WERI-Rb-1 (cell line): ENCODE measurements at places on chromosomes 16 and 17.

DNA sequence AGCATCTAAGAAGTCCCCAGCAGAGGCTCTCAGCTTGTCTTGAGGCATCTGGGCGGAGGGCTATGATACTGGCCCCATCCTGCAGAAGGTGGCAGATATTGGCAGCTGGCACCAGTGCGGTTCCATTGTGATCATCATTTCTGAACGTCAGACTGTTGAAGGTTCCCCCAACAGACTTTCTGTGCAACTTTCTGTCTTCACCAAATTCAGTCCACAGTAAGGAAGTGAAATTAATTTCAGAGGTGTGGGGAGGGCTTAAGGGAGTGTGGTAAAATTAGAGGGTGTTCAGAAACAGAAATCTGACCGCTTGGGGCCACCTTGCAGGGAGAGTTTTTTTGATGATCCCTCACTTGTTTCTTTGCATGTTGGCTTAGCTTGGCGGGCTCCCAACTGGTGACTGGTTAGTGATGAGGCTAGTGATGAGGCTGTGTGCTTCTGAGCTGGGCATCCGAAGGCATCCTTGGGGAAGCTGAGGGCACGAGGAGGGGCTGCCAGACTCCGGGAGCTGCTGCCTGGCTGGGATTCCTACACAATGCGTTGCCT lies at the start of gene CIITA:
CIITA (plus strand) TSS at position 404 of the 543 bp plus-strand sequence; CDS start at position 533, 129 bp downstream.
- DNase-seq, result no peak

DNA sequence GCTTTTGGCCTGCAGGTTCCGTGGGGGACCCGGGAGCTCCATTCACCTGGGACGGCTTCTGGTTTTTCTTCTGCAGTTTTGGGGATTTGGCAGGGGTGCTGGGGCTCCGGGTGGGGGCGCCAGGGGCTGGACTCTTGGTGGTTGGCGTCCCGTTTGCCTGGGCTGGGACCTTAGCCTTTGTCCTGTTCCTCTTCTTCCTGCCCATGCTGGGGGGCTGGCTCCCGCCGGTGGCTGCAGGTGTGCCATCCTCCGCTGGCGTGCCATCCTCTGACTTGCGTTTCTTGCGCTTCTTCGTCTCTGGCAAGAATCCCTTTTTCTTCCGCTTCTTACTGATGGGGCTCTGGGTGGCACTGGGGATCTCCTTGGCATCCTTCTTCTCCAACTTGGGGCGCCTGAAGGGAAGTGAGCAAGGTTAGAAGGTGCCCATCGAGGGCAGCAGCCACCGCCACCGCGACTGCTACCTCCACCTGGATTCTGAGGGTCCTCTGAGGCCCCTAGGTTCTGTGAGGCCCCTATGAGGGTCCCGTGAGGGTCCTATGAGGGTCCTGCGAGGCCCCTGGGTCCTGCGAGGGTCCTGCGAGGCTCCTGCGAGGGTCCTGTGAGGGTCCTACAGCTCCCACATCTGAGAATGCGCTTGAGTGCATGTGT lies 15.5 kb downstream of the MYBBP1A start:
- DNase-seq, result no peak

DNA sequence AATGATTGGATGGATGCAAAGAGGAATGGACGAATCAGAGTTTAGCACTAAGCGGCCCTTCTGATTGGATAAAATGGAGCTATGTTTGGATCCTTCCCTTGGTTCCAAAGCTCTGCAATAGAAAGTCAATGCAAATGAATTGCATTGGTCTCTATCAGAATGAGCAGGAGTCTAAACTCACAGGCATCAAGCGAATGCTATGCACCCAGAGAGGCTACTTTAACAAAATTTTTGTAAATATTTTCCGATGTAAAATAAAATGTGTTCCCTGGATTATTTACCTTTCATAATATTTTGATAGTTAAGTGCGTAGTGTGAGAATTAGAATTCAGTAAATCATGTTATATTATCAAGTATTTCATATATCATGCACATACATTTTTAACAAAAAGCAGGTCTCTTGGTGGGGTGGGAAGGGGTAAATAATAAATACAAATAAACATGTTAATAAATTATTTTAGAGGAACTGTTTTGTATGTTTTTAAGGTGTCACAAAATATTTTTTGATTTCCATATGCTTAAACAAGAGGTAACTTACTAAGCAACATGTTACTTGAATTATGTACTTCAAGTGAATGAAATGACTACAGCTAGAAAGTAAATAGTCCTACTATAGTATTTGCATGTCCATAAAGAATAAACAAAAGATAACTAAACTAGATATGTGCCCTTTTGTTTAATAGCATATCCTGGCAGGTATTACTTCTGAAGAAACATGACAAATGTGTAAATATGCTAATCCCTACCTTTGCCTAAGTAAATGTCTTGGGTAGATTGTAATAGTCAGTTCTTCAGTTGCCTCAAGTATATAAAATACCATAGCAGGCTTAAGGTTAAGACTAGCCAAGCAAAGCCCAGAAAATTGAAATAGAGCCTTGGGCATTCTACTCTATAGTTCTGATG lies 4.4 kb upstream of the UNK start:
- no peak for DNase-seq

DNA sequence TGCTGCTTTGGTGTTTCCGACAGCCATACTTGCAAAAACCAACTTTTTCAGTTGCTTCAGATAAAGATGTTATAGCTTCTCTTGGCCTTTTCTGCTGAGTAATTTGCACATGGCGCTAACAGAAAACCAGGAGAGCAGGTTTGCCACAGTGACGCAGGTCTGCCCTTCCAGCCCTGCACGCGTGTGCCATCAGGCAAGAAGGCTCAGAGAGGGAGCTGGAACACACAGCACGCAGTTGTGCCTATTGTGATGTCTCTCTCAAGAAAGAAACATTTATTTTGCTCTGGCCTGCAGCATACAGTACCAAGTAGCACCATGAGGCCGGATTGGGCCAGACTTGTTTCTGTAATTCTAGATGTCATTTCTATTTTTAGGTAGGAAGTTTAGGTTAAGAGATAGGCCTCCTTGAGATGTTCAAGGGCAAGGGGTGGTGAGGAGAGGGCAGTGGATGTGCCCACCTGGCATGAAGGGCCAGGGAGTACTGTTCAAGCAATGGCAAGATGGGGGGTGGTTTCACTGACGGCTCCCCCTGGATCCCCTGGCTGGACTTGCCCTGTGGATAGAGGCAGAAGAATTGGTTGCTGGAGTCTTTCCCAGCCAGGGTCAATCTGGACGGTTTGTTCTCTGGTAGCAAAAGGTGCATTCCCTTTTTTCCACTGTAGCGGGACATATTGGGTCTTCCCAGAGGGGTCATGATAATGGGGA lies 1.9 kb downstream of the CBX2 start:
- no peak for DNase-seq

- no peak for DNase-seq
These were observed 24.7 kb downstream of the DNAJC7 start for GRCh38 chr17:41992576-41992975.

GRCh38 chr17:28549236-28550132 lies 2.9 kb downstream of the UNC119 start:
- peak; percentile 93 for DNase-seq

DNA sequence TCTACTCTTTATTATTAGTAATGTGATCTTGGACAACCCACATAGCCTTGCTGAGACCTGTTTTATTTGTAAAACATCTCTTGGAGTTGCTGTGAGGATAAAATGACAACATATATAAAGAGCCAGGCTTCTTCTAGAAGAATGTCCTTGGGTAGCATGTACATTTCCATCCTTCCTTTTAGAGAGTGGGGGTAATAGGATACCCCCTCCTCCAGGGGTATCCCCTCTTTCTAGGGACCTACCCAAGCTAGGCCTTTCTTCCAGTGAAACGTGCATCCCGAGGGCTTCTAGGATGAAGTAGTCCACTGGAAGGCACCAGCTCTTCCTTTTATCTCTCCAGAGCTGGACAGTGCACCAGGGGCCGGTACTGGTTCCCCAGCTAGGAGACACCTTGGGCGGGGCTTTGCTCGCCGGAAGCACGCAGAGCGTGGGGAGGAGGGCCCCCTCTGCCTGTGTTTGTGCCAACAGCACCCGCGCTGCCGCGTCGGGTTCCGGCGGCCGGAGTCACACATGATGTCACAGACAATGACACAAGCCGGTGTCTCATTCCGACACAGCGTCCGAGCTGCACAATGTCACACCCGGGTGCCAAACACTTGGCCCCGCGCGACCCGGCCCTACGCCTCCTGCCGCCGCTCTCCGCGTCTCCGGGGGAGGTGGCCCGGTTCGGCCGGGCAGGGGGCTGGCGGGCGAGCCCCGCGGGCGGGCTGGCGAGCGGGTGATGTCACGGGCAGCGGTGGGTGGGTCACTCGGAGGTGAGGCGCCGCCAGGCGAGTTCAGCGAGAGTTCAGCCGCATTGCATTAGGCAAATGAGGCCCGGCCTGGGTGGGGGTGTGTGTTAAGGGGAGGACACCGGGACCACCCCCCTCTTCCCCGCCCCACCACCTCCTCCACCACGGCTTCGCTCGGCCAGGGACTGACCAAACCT lies 23.4 kb downstream of the GJD3 start:
- DNase-seq, result peak; percentile 96

- no peak for DNase-seq
These were observed 1.5 kb downstream of the CYBA start for GRCh38 chr16:88649195-88649923.

- DNase-seq, result no peak
These were observed 59.7 kb downstream of the YWHAE start for GRCh38 chr17:1340371-1340770.

DNA sequence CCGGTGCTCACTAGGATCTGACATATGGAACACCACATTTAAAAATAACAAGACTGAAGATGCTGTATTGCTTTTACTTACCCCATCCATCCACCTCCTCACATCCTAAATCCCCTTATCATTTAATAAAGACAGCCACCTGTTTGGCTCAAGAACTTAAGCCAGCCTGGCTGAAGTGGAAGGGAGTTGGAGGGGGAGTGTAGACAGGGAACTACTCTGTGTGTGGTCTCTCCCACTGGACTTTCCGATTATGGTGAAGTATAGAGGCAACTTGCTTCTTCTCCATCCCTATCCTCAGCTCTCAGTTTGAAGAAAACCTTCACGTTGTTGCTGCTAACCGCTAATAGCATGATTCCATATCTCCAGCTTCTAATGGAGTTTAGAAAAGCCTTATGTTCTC lies 313.4 kb downstream of the CDH11 start:
- no peak for DNase-seq

DNA sequence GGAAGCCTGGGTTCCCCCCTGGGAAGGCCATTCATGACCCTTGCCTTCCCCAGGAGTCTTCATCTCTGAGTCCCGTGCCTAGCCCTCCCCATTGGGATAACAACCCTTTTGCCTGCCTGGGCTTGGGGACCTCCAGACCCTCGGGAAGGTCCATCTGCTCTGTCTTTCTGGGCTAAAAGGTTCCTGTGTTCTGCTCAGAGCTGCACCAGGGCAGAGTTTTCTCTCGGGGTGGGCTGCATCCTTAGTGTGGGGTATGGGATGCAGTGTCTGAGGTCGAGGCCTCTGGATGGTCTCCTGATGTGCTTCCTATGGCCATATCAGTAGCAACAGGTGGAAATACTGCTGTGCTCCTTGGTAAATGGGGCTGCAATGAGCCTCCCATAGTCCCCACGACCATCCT lies 22.9 kb upstream of the PLLP start:
- DNase-seq, result no peak

- peak; percentile 54 for DNase-seq
These were observed 868 bp downstream of the FAM20A start for GRCh38 chr17:68600067-68600930.

DNA sequence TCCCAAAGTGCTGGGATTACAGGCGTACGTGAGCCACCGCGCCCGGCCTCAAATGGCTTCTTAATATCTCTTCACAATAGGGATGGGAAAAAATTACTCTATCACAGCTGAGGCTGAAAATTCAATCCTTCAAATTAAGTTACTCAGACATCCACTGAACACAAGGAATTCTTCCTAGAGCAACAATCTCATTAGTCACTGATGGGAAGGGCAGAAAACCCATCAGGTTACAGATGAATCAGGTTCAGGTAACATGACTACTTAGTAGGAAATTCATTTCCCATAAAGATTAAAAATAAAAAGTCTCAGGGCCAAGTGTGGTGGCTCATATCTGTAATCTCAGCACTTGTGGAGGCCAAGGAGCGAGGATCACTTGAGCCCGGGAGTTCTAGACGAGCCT lies 42.5 kb upstream of the ABR start:
- no peak for DNase-seq

- no peak for DNase-seq
These were observed 287.5 kb downstream of the NPIPA8 start for GRCh38 chr16:18048853-18049546.

GRCh38 chr17:45146890-45147580 lies 1.2 kb upstream of the HEXIM1 start:
- peak; percentile 43 for DNase-seq

- DNase-seq, result no peak
These were observed 122.6 kb downstream of the SOCS1 start for GRCh38 chr16:11133344-11133943.

DNA sequence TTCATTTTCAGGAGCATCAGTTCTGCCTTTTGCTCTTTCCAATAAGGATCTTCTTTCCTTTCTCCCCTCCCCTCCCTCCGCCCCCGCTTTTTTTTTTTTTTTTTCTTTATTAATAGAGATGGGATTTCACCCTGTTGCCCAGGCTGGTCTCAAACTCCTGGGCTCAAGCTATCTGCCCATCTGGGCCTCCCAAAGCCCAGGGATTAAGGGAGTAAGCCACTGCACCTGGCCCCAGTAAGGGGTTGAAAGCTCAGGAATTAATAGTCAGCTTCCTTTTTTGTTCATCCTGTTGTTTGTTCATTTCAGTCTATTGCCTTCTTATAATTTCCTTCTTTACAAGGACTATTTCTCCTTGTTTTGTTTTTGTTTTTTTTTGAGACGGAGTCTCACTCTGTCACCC lies 7.9 kb upstream of the C17orf58 start:
- DNase-seq, result peak; percentile 90

DNA sequence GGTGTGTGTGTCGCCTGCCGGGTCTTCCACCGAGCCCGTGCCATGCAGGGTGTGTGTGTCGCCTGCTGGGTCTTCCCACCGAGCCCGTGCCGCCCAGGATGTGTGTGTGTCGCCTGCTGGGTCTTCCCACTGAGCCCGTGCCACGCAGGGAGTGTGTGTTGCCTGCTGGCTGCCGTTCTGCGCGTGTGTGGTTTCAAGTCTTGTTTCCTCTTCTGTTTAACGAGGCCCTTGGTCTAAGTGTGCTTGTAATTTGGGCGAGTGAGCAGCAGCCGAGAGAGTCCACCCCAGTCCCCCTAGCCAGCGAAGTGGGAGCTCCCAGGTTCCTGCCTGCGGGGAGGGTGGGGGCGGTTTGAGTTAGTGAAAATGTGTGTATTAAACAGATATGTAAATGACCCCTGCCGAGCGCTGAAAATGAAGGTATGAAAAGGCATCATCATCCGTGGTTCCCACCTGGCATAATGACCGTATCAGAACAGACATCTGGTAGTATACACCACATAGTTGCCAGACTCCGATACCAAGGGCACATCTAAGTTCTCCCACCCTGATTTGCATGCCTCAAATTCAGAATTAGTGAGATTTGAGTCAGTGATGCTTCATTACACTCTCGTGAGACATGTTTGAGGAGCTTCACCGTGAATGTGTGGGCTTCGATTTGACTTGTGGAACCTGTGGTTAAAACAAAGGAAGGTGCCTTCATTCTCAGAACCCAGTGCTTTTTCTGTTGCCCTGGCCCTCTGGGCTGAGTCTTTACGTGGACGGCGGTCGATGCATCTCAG lies 114.5 kb upstream of the CHMP6 start:
- DNase-seq, result no peak
